GM12878 (cell line): ENCODE measurements at places on chromosomes 2 and 18. TPM values are rescaled to one million over a fixed set of nuclear protein-coding genes. Genes with fewer than 3 reads are reported as not detected.

GRCh38 chr18:58052960-58053359 is 8.9 kb downstream of the NEDD4L start:
- DNase-seq: no peak

DNA sequence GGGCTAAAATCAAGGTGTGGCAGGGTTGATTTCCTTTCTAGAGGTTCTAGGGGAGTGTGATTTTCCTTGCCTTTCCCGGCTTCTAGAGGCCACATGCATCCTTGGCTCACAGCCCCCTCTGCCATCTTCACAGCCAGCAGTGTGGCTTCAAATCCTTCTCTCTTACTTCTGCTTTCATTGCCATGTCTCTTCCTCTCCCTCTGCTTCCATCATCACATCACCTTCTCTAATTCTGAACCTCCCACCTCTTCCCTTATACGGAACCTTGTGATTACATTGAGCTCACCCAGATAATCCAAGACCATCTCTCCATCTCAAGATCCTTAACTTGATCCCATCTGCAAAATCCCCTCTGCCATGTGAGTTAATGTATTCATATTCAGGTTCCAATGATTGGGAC is 56.2 kb upstream of the RMDN2 start:
- DNase-seq: no peak

DNA sequence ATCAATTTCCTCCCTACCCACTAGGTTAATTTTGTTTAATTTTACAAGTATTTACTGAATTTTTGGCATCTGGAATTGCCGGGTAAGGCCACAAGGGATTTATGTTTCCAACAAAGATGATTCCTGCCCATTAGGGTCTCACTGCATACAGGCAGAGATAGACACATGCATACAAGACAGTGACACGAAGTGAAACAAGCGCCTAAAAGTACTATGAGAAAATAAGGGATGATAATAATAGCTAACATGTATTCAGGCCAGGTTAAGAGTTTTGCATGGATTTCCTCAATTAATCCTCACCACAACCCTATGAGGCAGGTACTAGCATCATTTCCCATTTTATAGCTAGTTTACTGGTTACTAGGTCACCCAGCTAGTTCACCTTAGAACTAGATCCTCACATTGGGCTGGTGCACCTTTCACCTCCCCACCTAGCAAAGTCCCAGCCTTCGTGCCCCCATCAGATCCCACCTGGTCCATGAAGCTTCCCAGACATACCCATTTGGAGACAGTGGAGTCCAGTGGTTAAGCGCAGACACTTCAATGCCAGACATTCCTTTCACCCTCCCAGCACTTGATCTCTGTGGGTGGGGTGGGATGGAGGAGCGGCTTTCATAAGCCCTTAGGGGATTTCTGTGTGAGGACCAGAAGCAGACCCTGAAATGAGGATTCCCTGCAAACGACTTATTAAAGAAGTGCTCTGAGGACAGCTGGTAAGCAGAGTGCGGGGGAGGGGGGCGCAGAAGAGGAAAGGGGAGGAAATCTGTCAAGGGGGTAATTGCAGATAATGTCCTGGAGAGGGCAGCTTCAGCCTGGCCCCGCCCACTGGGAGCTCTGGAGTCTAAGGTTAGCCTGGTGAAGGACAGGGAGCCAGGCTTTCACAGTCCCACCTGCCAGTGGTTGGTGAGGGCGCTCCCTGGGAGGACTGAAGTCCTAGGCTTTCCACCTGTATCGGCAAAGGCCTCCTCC is 5.8 kb upstream of the DGUOK start:
- no peak for DNase-seq

DNA sequence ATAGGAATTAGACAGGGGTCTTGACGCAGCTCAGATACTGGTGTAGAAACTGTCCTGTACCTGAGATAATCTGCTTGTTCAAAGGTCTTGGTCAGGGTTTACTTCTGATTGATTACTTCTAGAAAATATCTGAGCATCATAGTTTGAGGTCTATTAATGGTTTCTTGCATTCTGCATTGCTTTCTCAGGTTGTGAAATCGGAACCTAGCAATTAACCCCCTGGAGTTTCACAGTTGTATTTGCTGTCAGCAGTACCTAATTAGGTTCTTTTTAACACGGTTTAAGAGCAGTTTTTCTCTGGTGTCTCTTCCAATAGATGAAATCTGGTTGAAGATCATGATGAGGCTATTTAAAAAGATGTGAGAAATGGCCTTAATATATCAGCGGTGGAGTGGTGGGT is 428.6 kb upstream of the SYT4 start:
- no peak for DNase-seq

DNA sequence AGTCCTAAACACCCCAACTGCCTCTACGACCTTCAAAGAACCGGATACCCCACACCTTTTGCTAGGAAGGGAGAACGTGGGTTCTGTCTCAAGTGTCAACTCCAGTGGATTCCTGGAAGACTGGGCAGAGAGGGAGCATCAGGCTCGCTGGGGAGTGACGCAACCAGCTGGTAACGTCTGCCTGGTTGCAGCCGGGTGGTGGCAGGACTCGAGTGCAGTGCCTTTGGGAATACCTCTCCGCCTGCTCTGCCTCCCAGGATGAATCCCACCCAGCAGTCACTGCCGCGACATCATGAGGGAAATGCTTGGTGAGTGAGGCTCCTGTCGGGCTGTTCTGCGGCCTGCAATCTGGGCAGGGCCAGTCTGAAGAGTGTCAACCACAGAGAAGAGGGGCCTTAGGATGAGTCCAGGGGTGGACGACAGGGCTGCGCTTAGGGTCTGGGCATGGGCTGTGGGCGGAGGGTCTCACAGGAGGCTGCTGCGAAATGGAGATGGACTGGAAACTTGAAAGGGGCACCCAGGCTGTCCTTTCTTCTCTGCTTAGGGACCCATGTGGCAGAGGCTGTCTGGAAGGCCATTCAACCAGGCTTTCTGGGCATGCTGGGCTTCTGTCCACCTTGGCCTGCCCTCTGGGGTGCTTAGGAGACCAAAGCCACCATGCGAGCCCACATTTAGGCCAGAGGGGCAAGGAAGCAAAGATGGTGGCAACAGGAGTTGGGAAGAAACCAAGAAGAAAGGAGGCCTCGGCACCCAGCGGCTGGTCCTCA is 12.9 kb downstream of the GPR17 start:
- DNase-seq: no peak

GRCh38 chr2:7567646-7568045 is 650.4 kb downstream of the RNF144A start:
- DNase-seq: peak; percentile 39

- DNase-seq: no peak
These were observed 64.4 kb downstream of the LONRF2 start for GRCh38 chr2:100257939-100258338.

- DNase-seq: no peak
These were observed 364.3 kb upstream of the LRP1B start for GRCh38 chr2:142495141-142495540.

- no peak for DNase-seq
These were observed 88.5 kb upstream of the ODC1 start for GRCh38 chr2:10536569-10537133.

GRCh38 chr2:27241761-27242613 is 20.9 kb downstream of the SLC30A3 start:
- no peak for DNase-seq

GRCh38 chr2:190181123-190181669 is 118.7 kb upstream of the MSTN start:
- no peak for DNase-seq

DNA sequence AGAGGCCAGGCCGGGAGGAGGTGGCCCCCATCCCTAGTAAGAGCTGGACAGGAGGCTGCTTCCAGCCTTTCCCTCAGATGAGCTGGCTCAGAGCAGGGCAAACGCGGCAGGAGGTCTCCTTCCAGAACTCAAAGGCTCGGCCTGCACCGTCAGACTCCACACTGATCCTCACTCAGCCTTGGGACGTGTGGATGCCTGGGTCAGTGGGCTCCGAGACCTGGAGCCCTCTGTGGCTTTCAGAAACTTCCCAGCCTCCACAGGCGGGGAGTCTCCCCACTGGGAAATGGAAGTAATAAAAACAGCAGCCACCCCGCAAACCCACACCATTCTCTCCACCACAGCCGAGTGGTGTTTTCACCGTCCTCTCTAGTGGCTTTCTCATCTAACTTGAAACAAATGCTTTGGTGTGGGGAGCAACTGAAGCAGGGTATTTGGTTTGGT is 54.3 kb downstream of the INPP5D start:
- DNase-seq: no peak

GRCh38 chr2:64474121-64474571 is 20.2 kb downstream of the LGALSL start:
- DNase-seq: no peak

- no peak for DNase-seq
These were observed 114.2 kb downstream of the SPIRE1 start for GRCh38 chr18:12543697-12544096.

- no peak for DNase-seq
These were observed 275.1 kb downstream of the AGPS start for GRCh38 chr2:177667626-177668025.

TMEM247 gene
- total RNA-seq: not detected in 2 replicates

DNA sequence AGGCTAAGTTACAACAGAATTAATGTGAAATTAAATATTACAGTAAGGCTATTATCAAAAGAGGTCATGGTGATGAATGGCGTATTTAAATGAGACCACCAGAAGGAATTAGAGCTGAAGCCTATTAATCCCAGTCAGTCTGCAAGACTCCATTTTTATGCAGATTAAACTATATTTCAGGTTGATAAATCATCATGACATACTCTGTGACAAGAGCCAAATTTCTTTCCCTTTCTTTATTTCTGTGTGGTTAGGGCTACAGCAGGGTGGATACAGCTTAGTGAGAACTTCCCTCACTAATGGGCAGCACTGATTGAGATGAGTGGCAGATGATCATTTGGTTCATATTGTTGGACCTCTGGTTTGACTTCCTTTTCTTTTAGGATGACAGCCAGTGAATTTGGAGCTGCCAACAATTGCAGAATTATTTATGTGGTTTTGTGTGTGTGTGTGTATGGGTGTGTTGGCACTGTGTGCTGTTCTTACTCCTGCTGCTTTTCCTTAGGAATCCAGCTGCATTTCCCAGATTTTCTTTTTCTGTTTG is 481.3 kb downstream of the PIK3C3 start:
- DNase-seq: no peak

DNA sequence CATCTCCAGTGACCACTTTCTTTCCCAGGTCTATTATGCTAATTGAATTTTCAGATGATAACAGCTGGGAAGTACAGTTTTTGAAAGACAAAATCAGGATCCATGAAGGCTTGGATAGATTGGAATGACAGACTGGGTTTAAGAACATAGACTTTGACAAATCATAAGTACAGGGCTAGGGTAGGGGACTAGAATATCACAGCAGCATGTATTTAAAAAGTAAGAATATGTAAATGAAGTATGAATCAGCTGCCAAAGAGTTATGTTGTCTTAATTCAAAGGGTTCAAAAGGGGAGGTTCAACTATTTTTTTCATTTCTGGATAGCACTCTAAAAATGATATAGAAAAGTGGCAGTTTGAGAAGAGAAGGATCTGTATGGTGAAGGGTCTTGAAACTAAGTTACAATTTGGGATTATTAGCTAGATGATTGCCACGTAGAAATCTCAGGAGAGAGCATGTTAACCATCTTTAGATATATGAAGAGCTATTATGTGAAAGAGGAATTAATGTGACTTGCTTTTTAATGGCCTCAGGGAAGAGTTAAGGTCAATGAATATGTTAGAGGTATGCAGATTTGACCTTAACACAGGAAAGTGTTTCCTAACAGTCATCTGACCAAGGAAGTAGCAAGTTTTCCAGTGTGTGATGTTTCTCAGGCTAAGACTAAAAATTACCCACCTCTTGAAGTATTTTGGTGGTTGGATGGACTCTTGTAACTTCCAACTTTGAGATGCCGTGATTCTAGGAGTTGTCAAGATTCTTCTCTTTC is 81.7 kb downstream of the TMEM185B start:
- DNase-seq: no peak

DSG2 gene
- total RNA-seq: 30.5 and 30.9 TPM in 2 replicates

DNA sequence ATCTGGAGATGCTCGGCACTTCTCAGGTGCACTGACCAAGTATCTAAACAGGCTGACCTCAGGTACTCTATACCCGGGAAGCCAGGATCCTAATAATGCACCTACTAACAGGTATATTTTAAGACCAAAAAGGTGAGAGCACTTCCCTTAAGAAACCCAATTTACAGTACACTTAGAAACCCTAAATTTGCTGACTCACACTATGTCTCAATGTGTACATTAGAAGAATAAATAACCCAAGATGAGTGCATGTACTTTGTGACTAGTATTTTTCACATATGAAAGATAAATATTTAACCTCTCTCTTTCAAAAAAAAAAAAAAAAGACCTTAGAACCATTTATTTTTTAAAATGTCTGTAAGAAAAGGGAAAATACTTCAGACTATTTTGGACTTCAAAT is 118.8 kb downstream of the ZNF516 start:
- DNase-seq: no peak

- no peak for DNase-seq
These were observed 8.0 kb upstream of the SESTD1 start for GRCh38 chr2:179272406-179273192.

- no peak for DNase-seq
These were observed 34.8 kb downstream of the RAPH1 start for GRCh38 chr2:203500297-203500696.

GRCh38 chr2:241542278-241542605 is 16.3 kb upstream of the BOK start:
- no peak for DNase-seq

MC4R gene
- not detected in 2 replicates for total RNA-seq

DNA sequence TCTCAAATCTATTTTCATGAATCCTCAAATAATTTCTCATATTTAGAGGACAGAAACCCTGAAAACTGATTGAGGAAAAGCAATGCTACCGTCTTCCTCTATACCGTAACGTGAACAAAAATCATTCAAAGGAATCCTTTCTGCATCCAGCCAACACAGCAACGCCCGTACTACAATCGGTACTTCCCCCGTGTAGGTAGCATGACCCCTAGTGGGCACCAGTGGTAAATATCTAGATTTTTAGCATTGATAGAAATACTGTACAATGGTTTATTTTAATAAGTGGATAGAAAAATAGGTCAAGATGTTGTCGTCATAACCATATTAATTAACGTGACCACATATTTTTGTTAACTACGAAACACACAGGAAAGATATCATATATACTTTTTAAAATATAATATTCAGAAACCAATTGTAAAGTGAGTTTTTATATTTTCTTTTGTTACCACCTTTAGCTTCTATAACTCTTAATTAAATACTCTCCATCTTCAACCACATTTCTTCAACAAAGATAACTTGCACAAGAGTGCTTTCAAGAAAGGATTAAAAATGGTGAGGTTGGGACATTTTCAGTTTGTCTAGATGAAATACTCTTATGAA is 194.1 kb downstream of the SS18 start:
- no peak for DNase-seq

GRCh38 chr2:55114082-55114481 is 63.8 kb upstream of the RTN4 start:
- DNase-seq: no peak

NPPC gene
- not detected in 2 replicates for total RNA-seq

- no peak for DNase-seq
These were observed 638 bp downstream of the RPS7 start for GRCh38 chr2:3575534-3576262.

GRCh38 chr2:189177251-189177840 is 2.2 kb downstream of the COL5A2 start:
- no peak for DNase-seq

GRCh38 chr2:68377137-68377780 is 12.2 kb downstream of the PLEK start:
- no peak for DNase-seq
